NCI-H1436 treated with DMSO at 0.1 percent for 48 hours (cell line): ENCODE measurements at places on chromosomes 3 and 15.
A peak's percentile ranks its signal among the peaks of the same experiment; 100 is the strongest.

DNA sequence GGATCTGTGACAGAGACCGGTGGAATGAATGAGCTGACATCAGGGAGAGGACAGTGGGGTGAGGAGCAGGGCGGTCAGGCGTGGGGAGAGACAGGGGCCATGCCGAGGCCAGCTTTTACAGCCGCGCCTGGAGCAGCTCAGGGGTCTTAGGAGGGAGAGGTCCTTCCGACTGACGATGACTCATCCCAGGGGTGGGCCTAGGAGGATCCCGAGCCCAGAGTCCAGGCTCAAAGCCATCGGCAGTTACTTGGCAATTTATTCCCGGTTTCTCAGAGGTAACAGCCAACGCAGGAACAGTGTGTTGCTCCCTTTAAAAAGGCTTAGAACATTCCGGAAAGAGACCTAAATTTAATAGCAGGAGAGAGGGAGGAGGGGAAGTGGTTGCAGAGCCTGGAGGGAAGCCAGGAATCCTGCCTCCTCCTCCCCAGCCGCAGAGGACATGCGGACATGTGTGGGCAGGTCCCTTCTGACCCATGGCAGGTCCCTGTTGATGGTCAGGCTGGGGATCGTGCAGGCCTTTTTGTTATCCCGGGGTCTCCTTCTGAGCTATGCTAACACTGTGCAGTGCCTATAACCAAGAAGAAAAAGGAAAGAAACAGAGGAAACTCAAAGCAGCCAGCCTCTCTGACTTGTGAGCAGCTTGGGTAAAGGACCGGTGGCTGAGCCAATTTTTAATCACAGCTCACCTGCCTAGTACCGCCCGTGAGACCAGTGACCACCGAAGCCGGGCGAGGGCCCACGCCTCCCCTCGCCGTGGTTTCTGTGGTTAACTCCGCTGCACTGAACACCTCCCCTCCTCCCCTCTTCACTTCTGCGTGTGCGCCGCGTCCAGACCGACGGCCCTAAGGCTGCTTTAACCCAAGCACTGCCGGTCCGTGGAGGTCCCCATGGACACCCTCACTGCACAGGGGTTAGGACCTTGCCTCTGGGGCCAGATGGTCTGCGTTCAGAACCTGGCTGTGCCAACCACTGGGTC is 392.4 kb upstream of the PROK2 start:
- DNase-seq, result no peak

GRCh38 chr15:57263520-57263919 is 112.8 kb upstream of the CGNL1 start:
- no peak for DNase-seq

GRCh38 chr3:157981819-157982218 is 124.4 kb downstream of the SHOX2 start:
- no peak for DNase-seq

DNA sequence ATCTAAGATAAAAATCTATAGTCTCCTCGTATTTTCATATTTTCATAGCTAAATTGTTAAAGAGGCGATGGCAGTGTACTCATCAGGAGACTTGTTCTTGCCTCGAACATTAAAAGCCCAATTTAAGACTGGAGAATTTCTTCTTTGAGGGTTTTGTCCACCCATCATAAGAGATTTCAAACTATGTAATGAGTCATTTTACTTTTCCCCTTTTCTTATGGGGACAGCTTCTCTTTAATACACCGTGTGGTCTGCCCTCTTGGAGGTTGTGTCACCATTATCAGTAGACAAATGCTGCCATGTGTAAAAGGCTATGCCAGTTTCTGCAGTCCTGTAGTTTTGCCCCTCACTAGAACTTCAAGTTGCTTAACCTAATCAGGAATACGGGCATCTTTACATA is 16.9 kb downstream of the TGFBR2 start:
- no peak for DNase-seq

DNA sequence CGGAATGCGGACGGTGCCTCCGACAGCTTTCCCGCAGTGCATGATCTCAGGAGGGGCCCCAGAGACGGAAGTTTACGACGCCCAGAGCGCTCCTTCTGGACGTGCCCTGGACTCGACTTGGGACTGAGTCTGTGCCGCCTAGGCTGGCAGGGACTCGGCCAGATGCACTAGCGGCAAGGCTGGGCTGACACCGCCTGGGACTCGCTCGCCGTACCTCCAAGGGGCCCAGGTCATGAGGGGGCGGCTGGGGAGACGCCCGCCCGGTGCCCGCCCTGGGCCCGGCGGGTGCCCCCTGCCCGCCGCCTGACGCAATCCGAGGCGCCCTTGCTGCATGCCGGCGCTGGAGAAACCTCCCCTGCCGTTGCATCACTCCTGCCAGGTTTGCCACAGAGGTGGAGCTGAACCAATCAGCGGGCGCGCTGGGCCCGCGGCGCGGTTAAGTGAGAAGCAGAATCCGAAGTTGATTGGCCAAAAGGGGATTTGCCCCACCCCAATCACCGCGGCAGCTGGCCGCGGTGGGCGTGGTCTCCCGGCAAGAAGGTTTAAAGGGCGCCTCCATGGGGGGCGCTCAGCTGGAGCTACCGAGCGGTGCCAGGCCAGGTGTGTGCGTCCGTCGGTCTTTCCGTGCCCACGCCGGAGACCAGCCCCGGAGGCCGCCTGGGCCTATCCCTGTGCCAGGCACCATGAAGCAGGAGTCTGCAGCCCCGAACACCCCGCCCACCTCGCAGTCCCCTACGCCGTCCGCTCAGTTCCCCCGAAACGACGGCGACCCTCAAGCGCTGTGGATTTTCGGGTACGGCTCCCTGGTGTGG is at the start of gene CHAC1:
CHAC1 (plus strand) TSS at position 571 of the 812 bp plus-strand sequence; CDS start at position 684, 113 bp downstream.
- DNase-seq, result peak; percentile 91

GRCh38 chr3:102488331-102488730 is 53.5 kb downstream of the ZPLD1 start:
- DNase-seq, result no peak
